ENCODE measurements at places on chromosomes 7 and 10.
A peak's percentile ranks its signal among the peaks of the same experiment; 100 is the strongest.

- no peak for DNase-seq
These were observed 97.8 kb upstream of the PPP2R2D start for GRCh38 chr10:131802996-131803395.

- peak; percentile 30 for DNase-seq
These were observed 2.6 kb downstream of the LDB1 start for GRCh38 chr10:102117391-102118159.

DNA sequence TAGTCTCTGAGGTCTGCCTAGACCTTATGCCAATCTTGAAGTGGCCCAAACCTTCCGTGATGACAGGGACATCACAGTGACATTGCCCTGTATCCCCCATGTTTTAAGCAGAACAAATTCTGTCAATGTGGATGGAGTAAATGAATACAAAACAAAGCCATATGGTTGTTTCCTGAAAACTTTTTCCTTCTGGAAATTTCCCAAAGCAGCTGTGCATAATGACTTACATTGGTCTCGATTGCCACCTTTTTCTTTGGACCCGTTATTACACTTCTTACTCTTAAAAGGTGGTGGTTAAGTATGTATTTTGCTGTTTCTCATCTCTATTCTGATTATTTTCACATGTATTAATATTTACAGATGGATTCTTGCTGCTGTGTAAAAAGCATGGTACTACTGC is 411.2 kb upstream of the KLF6 start:
- no peak for DNase-seq

- peak; percentile 69 for DNase-seq
These were observed 445 bp upstream of the ATRNL1 start for GRCh38 chr10:115092555-115093285.

GRCh38 chr7:81211934-81212320 is 293.1 kb upstream of the SEMA3C start:
- no peak for DNase-seq

DNA sequence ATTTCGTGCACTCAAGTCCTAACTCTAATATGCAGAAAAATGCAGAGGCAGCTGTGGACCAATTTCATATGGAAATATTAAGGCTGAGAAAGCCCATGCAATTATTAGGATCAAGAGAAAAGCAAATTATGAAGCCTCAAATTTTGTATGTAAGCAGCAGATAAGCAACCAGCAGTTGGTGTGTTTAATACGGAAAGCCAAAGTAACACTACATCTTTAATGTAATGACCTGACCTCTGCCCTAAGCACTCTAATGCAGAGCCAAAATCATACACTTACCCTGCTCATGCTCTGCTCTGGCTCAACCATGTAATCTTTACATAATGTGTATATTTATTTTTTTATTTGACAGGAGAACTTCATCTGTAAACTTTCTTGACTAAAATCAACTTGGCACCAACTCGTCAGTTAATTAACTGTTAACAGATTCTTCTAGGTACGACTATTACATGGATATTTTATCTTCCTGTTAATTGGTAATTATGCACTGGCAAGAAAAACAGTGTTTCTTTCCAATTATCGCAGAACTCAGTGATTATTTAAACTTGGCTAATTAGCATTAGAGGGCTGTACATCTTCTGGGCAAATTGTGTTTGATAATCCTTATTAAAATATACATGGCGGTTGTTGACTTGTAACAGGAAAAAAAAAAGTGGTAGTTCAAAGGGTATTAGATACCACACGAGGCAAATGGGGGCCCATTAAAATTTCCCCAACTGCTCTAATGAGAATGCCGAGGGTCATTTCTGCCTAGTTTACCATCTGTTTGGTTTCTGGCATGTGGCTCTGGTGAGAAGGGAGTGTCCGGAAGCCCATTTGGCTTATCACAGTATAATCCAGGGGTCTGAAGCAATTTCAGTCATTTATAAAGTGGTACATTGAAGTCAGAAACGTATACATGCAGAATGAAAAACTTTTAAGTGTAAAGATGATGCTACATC is 94.5 kb downstream of the RELN start:
- no peak for DNase-seq

- DNase-seq = no peak
These were observed 32.2 kb upstream of the COL13A1 start for GRCh38 chr10:69769395-69769992.

GRCh38 chr7:87966271-87966670 is 32.2 kb downstream of the ADAM22 start:
- DNase-seq = no peak

DNA sequence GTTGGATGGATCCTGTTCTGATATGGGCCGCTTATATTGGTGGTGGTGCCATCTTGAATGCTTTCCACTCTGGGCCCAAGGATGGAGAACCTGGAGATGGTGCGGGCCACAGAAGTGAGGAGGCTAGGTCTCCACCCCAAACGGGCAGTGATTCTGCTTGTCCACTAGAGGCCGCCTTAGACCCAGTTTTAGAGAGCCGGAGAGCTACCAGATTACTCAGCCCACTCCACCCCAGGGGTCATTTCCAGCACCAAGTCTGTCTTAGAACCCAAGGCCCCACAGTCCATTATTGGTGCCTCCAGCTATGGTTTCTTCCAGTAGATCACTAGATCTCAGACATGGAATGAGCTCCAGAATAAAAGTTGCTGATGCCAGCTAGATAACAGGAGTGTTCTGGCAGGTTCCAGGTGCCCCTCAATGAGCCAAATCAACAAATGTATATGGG is 11.8 kb upstream of the CAMK2G start:
- peak; percentile 70 for DNase-seq

- no peak for DNase-seq
These were observed 11.6 kb downstream of the KLRG2 start for GRCh38 chr7:139471740-139472353.

- DNase-seq = no peak
These were observed 84.2 kb downstream of the ARID5B start for GRCh38 chr10:61985715-61986114.

DNA sequence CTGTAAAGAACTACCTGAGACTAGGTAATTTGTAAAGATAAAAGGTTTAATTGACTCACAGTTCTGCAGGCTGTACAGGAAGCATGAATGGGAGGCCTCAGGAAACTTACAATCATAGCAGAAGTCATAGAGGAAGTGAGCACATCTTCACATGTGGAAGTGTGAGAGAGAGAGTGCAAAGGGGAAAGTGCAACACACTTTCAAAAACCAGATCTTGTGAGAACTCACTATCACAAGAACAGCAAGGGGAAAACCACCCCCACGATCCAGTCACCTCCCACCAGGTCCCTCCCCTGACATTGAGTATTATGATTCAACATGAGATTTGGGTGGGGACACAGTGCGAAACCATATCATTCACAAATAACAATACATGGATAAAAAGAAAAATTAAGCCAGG is 24.5 kb downstream of the AVL9 start:
- DNase-seq = no peak

DNA sequence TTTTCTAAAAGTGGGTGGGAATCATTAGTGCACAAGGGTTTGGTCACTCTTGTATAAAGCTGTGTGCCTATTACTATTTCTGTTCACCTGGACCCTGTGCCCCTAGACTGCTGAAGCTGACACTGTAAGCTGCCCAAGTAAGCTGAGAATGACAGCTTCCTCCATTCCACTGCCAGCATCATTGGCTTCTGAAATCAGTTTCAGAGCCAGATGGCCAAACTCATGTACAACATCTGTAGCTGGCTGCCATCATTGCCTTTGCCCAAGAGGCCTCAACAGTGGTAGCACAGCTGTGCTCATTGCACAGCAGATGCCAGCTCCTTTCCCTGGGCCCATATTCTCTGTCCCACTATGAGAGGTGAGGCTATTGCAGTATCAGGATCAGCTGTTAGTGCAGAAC is 165.7 kb downstream of the CPEB3 start:
- DNase-seq = no peak

GRCh38 chr7:75905785-75906604 is 9.0 kb upstream of the POR start:
- no peak for DNase-seq

- DNase-seq = no peak
These were observed 123.6 kb upstream of the GDF10 start for GRCh38 chr10:47176206-47176902.

GRCh38 chr10:3418926-3419325 is 246.3 kb upstream of the PITRM1 start:
- DNase-seq = no peak

GRCh38 chr7:4999369-4999950 is 40.5 kb upstream of the MMD2 start:
- no peak for DNase-seq

DNA sequence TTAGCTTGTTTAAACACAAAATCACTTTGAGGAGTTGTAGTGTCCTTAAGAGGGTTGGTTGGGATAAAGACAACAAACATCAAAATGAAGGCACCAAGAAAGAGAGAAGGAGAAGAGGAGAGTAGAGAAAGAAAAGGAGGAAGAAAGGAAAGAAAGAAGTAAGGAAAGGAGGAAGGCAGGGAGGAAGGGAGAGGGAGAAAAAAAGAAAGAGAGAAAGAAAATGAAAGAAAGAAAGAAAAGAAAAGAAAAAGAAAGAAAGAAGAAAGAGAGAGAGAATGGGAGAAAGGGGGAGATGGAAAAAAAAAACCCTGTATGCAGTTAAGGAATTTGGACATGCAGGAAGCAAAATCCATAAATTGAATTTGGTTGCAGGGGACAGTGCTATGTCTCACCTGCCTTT is 635.4 kb upstream of the FZD8 start:
- DNase-seq = no peak

GRCh38 chr10:60944058-60944909 is at the start of gene RHOBTB1:
TSS of gene RHOBTB1 (minus strand) at chr10:60944185. CDS start at chr10:60911542, 32,643 bp downstream.
- peak; percentile 61 for DNase-seq
